Naive thymus-derived CD8-positive, alpha-beta T cell (primary cell): ENCODE measurements at places on chromosomes 7 and 10.
A peak's percentile ranks its signal among the peaks of the same experiment; 100 is the strongest.

DNA sequence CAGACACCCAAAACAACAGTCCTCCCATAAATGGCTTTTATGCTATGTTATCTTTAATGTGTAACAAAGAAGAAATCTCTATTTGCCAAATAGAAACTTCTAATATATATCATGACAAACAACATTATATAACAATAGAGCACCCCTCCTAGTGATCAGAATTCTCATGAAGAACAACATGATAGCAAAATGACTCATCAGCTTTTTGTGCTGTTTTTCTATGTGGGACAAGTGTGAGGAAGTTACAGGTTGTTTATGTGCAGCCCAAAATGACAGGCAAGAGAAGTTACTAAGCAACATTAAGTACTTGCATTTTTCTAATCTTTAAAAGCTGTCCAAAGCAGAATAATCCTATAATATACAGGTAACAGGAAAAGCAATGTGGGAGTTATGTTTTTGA lies 7.7 kb downstream of the DGKB start:
- no peak for DNase-seq

DNA sequence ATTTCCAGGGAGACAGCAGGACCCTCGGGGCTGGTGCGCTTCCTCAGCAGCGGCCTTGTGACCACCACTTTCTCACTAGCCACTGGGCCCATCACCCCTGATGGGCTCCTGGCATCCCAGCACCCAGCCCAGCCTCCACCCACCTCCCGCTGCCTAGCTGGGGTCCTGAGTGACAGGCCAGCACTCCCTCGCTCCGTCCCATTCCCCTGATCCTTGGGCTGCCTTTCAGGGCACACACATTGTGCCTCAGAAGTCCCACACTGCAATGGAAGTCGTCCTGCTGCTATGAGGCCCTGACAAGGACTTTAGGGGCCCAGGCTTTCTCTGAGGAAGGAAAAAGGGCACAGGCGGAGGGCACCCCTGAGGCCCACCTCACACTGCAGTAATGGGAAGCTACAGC lies 12.4 kb downstream of the CAMK2B start:
- DNase-seq: no peak

DNA sequence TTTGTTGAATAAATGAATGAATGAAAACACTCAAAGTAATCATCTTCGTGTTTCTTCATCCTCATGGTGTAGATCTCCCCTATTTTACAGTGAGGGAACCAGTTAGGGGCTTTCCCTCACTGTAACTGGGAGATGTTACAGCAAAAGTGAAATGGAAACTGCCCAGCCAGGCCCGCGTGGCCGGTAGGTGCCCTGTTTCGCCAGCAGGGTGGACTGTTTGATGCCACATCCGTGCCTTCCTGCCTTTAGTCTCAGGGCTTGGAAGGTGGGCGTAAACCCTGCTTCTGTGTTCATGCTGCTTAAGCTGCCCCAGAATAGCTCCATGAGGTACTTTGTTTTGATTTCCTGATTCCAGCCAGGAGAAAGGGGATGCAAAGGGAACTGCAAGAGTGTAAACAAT lies 268.8 kb downstream of the PLXNA4 start:
- no peak for DNase-seq

DNA sequence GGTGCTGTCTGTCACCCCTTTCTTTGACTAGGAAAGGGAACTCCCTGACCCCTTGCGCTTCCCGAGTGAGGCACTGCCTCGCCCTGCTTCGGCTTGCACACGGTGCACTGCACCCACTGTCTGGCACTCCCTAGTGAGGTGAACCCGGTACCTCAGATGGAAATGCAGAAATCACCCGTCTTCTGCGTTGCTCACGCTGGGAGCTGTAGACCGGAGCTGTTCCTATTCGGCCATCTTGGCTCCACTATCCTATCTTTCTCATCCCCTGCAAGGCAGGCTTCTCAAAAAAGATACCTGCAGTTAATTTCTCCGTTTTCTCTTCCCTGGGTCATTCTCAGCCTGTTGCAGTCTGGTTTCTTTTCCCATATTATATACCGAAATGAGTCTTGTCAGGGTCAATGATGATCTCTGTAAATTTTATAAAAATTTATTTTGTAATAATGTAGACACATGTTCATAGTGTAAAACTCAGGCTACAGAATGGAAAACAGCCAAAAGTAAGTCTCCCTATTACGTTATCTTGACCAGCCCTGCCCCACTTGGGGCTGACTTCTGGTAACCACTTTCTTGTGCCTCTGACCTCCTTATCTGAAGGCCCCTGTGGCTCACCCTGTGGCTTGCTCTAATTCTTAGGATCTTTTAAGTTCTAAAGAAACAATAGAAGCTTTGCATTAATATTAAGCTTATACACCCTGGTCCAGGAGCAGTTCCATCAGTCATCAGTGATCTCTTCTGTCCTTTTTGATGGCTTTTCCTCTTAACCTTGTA lies 20.7 kb downstream of the BLVRA start:
- DNase-seq: no peak

GRCh38 chr7:66930341-66930740 lies 9.3 kb downstream of the TMEM248 start:
- peak; percentile 6 for DNase-seq

DNA sequence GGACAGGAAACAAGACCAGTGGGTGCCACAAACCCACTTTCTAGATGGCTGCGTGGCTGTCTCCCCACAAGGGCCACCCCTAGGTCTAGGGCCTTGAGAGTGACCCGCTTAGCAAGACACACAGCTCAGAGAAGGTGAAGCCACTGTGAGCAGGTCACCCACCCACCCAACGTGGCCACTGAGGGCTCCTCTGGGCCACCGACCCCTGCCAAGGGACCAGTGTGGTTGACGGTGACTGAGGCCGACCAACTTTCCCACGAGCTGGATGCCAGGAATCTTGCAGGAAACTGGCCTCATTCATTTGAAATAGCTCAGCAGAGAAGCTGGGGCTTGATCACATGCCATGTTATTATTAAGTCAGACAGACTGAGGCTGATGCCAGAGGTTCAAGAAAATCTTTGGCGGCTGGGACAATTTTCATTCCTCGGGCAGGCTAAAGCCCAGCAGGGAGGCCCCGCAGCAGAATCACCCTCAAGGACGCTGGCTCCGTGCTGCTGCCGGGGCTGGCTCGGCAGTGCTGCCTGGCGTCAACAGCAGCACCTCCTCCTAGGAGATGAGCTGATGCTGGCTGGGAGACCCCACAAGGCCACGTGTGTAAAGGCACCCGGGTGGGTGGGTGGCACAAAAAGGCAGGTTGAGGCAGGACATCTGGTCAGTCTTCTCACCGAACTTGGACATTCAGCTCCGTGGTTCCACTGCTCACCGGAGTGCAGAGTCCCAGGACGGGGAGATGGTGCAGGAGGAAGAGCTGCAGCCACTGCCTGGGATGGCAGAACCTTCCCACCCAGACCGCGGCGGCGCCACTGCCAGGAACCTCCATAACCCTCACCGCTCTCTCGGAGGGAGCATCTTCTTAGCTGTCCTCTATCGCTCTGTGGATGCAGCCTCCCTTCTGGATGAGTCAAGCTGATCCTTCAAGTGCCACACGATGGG lies 57.8 kb downstream of the ZRANB1 start:
- no peak for DNase-seq

GRCh38 chr10:88892222-88892967 lies 12.3 kb downstream of the STAMBPL1 start:
- no peak for DNase-seq

DNA sequence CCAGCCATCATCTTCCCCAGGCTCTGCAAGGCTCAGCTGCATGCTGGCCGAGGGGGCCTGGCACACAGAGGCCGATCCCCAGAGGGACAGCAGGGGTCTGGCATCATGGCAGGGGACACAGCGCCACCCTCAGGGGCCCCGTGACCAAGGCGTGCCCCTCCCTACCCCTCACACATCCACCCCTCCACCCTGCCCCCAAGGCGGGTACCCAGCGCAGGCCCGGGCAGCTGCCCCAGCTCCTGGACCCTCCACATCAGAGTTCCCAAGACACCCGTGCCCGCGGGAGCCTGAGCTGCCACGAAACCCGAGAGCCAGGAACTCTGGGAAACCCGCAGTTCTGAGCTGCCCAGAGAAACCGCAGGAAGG lies 46.5 kb upstream of the TNRC18 start:
- no peak for DNase-seq

DNA sequence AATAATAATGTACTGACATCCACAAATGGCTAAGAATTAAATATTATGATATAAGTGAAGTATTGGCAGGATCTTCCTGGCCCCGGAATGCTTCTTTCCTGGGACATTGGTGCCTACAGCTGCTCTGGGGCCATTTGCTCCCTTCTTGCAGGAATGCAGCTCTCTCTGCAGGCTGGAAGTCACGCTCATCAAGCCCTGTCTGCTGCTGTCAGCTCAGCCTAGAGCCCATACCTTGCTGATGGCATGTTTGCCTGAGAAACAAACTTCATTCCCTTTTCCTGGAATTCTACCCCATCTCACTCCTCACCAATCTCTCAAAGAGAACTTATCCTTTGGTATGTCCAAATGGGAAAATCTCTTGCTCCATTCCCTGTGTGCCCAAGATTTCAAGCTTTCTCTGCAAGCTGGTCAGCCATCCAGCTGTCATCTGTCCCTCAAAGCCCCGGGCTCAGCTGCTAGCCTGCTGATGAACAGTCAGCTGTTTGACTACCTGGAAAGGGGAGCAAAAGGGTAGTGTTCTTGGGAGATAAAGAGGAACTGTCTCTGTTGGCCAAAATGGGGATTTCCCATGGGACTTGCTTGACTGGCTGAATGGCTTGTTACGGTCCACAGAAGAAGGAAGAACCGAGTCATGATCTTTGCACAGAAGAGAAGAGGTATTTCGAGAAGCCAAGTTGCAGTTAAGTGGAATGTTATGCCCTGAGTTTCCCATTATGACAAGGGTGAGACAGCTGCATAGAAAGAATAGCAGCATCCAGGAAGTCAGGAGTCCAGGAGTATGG lies 12.0 kb upstream of the RASSF4 start:
- DNase-seq: no peak

- no peak for DNase-seq
These were observed 6.7 kb upstream of the MGAM2 start for GRCh38 chr7:142104550-142105527.

- DNase-seq: no peak
These were observed 21.0 kb upstream of the LMTK2 start for GRCh38 chr7:98085674-98086073.

GRCh38 chr7:126696256-126697038 lies 556.3 kb downstream of the GRM8 start:
- no peak for DNase-seq

GRCh38 chr7:66344166-66344565 lies 139.0 kb downstream of the TPST1 start:
- DNase-seq: no peak

DNA sequence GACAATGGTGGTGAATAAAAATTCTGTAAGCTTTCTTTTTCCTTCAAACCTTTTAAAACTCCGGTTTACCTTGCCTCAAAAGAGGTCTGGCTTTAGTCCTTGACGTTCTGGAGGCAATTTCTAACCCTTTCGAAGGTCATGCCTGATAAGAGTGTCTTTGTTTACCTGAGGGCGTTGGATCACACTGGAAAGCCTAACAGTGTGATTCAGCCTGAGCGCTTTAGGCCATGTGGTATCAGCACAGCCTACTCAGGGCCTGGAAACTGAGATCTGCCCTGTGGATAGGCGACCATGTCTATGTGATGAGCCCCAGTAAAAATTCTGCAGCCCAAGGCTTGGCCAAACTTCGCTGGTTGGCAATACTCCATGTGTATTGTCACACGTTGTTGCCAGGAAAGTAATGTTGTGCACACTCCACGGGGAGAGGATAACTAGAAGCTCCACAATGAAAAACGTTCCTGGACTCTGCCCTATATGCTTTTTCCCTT lies 10.7 kb downstream of the CCDC6 start:
- no peak for DNase-seq

GRCh38 chr10:43166207-43166879 lies 28.1 kb downstream of the CSGALNACT2 start:
- DNase-seq: no peak

GRCh38 chr7:70390251-70390650 lies 741.7 kb upstream of the GALNT17 start:
- no peak for DNase-seq

GRCh38 chr10:61836888-61837754 lies 64.4 kb upstream of the ARID5B start:
- DNase-seq: no peak

DNA sequence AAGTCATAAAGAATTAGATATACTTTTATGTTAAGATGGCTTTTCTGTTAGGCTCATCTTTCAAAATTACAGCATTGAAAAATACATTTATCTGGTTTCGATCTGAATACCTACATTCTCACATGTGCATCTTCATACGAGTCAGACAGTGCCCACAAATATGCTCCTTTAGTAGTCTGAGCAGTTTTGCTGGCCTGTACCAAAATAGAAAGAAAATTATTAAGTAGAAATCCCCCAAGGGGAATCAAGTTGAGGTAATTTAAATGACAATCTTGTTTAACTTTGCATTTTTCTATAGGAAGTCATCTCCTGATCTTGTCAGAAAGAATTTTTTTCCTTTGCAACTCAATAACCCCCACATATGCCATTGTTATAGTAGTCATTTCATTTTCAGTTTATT lies 287.4 kb upstream of the SEMA3D start:
- DNase-seq: no peak

GRCh38 chr10:95419399-95419798 lies 128.6 kb upstream of the PDLIM1 start:
- DNase-seq: no peak

- no peak for DNase-seq
These were observed 40.6 kb downstream of the CCDC172 start for GRCh38 chr10:116364868-116365267.

GRCh38 chr7:74101061-74101681 lies 17.6 kb downstream of the LIMK1 start:
- DNase-seq: no peak

- no peak for DNase-seq
These were observed 257.6 kb upstream of the GHITM start for GRCh38 chr10:83881661-83882060.

GRCh38 chr7:117313582-117313981 lies 9.3 kb downstream of the WNT2 start:
- DNase-seq: no peak

DNA sequence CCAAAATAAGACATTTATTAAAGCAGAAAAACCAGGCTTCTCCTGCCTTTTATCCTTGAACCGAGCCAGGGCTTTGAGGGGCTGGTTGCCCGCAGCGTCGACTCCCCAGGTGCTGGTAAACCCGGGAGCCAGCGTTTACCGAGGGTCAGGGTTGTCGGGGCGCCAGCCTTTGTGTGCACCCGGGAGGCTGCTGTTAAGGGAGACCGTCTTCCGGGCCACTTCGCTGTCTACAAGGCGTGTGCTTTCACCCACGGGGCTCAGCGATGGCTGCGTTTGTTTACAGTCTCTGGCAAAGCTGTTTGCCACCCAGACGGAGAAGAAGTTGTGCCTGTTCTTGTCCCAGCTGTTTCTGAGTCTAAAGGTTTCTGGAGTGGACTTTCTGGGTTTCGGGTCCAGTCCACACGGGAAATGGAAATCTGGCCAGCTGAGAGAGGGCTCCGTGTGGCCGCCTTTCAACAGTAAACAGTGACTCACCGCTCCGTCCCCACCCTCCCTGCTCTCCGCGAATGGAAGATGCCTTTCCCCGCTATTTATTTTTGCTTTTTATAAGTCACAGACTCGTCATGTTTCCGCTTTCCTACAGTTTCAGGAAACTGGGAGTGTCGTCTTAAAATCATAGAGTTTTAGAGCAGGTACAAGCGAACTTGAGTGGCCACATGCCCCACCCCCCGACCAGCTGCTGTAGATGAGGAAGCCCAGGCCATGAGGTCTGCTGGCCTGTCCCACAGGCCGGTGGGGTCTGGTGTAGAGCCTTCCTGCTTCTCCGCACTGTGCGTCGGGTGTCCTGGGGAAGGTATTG lies 2.2 kb downstream of the MAFK start:
- peak; percentile 37 for DNase-seq

- no peak for DNase-seq
These were observed 10.3 kb downstream of the FLNC start for GRCh38 chr7:128840326-128841170.
